ENCODE measurements at places on chromosomes 2 and 18. TPM values are rescaled to one million over a fixed set of nuclear protein-coding genes. Genes with fewer than 3 reads are reported as not detected.

The HOXD10 gene
- total RNA-seq: not detected

The EFHD1 gene
- total RNA-seq: 0.19 TPM

The SMAD7 gene
- total RNA-seq: 7.6 TPM

The SMCHD1 gene
- total RNA-seq: 48.0 TPM

The ELOA2 gene
- not detected for total RNA-seq

The CRACDL gene
- total RNA-seq: not detected

The LCT gene
- total RNA-seq: not detected

The PJVK gene
- 2.1 TPM for total RNA-seq

The SERPINB13 gene
- total RNA-seq: not detected

The CD8B2 gene
- total RNA-seq: not detected

DNA sequence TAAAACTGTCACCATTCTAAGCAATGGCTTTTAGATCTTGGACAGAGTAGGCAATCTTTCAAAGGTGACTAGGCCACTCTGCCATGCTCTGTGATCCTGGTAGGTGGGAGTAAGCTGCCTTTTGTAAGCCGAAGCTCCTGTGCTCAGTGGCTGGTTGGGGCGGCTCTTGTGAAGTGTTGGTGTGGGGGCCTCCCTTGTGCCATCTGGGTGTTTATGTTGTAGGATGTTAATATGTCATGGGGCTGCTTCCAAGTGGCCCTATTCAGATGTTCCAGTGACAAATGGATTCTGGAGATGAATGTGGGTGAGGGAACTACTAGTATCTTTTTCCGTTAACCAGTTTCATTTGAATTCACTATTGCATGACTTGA is 116.8 kb upstream of the SPRED2 start:
- DNase-seq: no peak

GRCh38 chr2:66125951-66126350 is 309.0 kb upstream of the MEIS1 start:
- DNase-seq: no peak

GRCh38 chr2:147008481-147008880 is 836.3 kb upstream of the ACVR2A start:
- no peak for DNase-seq

GRCh38 chr18:44898498-44898897 is 217.8 kb downstream of the SETBP1 start:
- no peak for DNase-seq

GRCh38 chr18:79438089-79438897 is 42.6 kb downstream of the NFATC1 start:
- DNase-seq: no peak

DNA sequence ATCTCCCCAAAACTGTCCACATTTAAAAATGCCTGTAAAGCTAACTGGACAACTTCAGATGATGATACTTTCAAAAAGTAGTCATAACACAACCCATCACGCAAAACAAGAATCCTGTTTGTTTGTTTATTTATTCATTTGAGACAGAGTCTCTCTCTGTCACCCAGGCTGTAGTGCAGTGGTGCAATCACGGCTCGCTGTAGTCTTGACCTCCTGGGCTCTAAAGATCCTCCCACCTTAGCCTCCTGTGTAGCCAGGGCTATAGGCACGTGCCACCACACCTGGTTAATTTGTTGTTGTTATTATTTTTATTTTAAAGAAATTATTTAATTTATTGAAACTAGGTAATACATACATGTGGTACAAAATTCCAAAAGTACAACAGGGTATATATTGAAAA is 94.8 kb downstream of the RAPGEF4 start:
- no peak for DNase-seq

DNA sequence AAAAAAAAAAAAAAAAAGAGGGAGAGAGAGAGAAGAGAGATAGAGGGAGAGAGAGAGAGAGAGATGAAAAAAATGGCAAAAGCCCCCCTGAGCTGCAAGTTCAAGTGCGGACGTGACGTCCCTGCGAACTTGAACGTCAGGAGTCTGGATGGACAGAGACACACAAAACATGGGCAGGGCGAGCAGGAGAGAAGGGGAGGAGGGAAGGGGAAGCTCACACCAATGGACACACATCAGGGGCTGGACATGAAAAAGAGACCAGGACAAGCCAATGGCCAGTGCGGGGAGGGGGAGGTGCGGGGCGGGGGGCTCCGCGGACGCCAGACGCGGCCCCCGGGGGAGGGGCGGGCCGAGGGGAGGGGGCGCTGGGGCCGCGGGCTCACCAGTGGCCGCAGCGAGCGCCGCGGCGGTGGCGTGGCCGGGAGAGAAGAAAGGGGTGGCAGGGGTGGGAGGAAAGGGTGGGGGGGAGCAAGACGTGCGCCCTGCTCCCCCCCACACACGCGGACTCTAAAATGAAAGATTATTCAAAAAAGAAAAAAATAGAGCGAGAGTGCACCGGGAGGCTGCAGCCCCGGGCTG is at the start of gene BCL11A:
BCL11A (minus strand) TSS at position 160 of the 579 bp plus-strand sequence. CDS start 384 bp downstream, outside the sequence.
- peak; percentile 46 for DNase-seq

DNA sequence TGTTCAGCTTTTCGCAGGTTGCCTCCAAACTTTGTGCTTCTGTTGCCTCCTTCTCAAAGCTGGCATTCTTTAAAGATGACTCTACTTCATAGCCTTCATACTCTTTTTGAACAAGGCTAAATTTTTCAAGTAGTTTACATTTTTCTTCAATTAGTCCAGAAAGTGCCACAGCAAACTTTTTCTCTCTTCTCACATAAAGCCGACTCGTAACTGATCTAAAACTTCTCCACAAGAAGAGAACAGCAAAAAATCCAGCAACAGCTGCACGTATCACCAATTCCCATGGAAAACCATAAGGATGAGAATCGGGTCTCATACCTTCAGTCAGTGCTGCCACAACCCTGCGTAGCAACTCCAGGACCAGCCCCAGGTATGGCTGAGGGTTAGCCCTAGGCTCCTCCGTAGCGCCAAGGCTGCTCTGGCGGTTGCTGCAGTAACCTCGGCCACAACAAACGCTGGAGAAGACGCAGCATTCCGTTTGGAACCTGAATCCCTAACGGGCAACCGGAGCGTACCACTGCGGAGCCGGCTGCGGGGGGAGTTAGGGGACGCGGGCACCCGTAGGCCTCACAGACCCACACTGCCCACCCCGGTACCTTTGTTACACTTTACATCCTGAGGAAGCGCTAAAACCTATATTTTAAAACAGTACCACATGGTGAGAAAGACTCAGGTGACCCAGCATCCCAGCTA is at the start of gene CTAGE1:
CTAGE1 (minus strand) TSS at position 420 of the 693 bp plus-strand sequence; CDS start at position 316, 104 bp downstream.
- DNase-seq: no peak

GRCh38 chr2:146260551-146260950 is 1584.3 kb upstream of the ACVR2A start:
- DNase-seq: no peak

GRCh38 chr18:23816740-23817139 is 127.5 kb downstream of the LAMA3 start:
- DNase-seq: no peak

GRCh38 chr2:154391051-154391450 is 307.4 kb upstream of the KCNJ3 start:
- DNase-seq: no peak

DNA sequence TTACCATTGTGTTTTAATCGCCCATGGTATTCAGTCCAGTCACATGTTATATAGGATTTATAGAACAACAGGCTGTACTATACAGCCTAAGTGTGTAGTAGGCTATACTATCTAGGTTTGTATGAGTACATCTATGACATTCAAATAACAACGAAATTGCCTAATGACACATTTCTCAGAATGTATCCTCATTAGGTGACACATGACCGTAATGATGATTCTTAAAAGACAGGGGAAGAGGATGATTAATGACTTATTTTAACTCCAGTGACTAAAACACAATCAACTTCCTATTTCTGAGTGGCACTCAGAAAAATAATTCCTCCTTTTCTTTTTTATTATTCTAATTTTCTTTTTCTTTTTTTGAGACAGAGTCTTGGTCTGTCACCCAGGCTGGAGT is 63.0 kb upstream of the ACSL3 start:
- DNase-seq: no peak

DNA sequence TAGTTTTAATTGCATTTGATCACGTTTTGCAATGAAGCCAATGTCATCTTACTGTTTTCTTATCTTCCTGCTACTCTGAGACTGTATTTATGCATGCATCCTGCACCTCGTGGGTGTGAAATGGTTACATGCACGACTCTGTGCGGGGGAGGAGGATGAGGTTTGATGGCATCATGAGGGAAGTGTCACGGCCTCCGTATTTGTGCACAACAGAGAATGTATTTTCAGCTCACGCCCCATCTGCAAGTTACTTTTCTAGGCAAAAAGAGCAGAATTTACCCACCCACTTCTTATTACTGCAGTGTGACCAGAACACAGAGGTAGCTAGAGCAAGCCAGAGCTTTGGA is 145.1 kb downstream of the TDRD15 start:
- DNase-seq: no peak

GRCh38 chr2:167212014-167212648 is 323.9 kb downstream of the XIRP2 start:
- peak; percentile 54 for DNase-seq

DNA sequence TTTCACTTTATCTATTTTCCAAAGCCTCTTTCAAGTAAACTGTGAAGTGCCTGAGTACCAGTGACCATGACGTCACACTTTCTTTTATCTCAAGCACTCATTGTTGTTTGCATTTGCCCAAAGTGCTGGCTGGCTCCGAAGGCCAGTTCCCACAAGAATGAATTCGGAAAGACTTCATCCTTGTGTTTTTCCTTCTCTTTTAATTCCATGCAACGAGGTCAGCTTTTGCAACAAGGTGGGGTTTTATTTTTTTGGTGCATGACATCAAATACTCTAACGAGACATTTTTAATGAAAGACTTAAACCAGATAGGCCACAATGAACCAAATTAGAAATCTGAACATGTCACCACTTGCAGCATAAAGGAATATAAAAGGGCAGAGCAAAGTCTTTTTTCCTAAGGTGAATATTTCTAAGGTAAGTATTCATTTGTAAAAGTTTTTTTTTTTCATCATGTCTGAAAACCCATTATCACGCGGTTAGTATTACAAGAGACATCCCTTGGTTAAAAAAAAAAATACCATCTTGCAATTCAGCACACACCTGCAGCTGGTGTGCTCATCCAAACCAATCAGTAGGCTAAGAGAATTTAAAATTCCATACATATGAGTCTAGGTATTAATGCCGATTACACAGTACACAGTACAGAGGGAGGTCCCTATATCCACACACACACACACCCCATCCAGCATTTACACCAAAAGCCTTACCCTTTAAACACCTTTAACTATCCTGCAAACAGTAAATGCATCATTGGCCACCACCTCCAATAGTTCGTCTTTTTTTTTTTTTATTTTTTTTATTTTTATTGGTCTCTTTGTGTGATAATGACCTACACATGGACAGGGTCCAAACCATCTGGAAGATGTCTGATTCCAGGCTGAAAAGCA is 2.3 kb downstream of the ARL4C start:
- DNase-seq: peak; percentile 17

GRCh38 chr2:157326698-157327097 is 1.1 kb upstream of the ERMN start:
- DNase-seq: no peak

Data from LHCN-M2 (cell line).